ENCODE measurements at places on chromosomes 7 and 10. TPM values are rescaled to one million over a fixed set of nuclear protein-coding genes. Genes with fewer than 3 reads are reported as not detected.

STEAP2 gene
- total RNA-seq, result 10.9 TPM

C7orf57 gene
- total RNA-seq, result 0.67 TPM

ZC3HAV1L gene
- total RNA-seq, result 14.8 TPM

ITIH5 gene
- 2.2 TPM for total RNA-seq

INHBA gene
- 58.8 TPM for total RNA-seq

LRRN3 gene
- not detected for total RNA-seq

GIMAP6 gene
- not detected for total RNA-seq

MSMB gene
- total RNA-seq, result not detected

TMEM72 gene
- not detected for total RNA-seq

ELAPOR2 gene
- 3.5 TPM for total RNA-seq

TSPAN33 gene
- total RNA-seq, result 1.9 TPM

IL6 gene
- 0.66 TPM for total RNA-seq

ZNF853 gene
- 0.21 TPM for total RNA-seq

ZNF239 gene
- total RNA-seq, result 4.3 TPM

SPDYE9 gene
- total RNA-seq, result 0.17 TPM

KEL gene
- total RNA-seq, result not detected
